SK-N-SH (cell line): ENCODE measurements at places on chromosomes 3 and 15.

DNA sequence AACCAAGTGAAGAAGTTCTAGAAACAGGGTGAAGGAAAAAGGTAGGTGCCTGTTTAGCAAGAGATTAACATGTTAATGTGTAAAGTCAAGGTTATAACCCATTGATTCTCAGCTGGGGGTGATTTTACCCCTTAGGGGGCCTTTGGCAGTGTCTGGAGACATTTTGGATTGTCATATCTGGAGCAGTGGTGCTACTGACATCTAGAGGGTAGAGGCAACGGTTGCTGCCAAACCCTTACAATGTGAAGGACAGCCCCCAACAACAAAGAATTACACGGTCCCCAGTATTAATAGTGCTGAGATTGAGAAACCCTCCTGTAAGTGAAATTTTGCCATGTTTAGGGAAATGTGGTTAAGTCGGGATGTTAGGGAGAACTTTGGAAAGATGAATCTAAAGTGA is 74.7 kb downstream of the CRYBG3 start:
- H3K4me1 ChIP-seq, result no peaks in the 10 kb centered on the region; the same call in 1 of the 2 replicates
- no peak overlapping the region for H3K27ac ChIP-seq
- no peak overlapping the region for H3K4me3 ChIP-seq

DNA sequence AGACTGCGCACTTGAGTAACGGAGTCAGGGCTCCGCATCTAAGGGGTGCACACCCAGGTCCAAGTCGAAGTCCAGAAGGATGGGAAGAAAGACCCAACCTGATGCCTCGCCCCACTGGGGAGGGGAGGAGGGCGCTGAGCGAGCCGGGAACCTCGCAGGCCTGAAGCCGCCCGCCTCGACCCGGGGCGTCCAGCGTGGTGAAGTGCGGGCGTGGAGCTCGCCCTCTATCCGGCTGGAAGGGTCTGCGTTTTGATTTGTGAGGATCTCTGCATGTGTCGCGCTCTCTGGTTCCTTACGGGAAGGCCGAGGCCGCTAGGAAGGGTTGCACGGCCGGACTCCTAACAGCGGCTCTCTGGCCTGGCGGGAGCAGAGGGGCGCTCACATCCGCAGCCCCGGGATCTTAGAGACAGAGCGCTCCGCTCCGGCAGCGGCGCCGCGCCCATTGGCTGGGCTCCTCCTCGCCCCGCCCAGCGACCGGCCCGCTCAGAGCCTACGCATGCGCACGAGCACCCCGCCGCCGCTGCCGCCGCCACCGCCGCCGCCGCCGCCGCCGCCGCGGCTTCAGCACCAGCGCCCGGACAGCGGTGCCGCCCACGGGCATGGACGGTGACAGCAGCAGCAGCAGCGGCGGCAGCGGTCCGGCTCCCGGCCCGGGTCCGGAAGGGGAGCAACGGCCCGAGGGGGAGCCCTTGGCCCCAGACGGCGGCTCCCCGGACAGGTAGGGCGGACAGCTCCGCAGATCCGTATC is at the start of gene DISP2:
Gene DISP2, plus strand, starts transcription at position 497 of the 748 bp plus-strand sequence. Its CDS starts 103 bp downstream, at position 600.
- DNase-seq, result peak; percentile 100
- no peaks in the 10 kb centered on the region for H3K4me1 ChIP-seq
- H3K27ac ChIP-seq, result no peak within 1 kb of the TSS
- H3K36me3 ChIP-seq, result no peaks in the 10 kb centered on the region

GRCh38 chr3:82586414-82586813 is 825.0 kb upstream of the GBE1 start:
- no peak for DNase-seq
- H3K27me3 ChIP-seq, result no peaks in the 10 kb centered on the region
- H3K4me1 ChIP-seq, result no peaks in the 10 kb centered on the region
- H3K36me3 ChIP-seq, result no peaks in the 10 kb centered on the region
- no peak overlapping the region for H3K27ac ChIP-seq

GRCh38 chr3:38746641-38747040 is 69.4 kb downstream of the SCN10A start:
- no peaks in the 10 kb centered on the region; the same call in 1 of the 2 replicates for H3K27me3 ChIP-seq
- no peak for DNase-seq
- no peak overlapping the region for H3K4me3 ChIP-seq
- no peaks in the 10 kb centered on the region for H3K4me1 ChIP-seq
- no peak overlapping the region for H3K27ac ChIP-seq
- no peaks in the 10 kb centered on the region for H3K36me3 ChIP-seq

- no peak for DNase-seq
- H3K36me3 ChIP-seq, result no peaks in the 10 kb centered on the region
- H3K27ac ChIP-seq, result no peak overlapping the region
- no peaks in the 10 kb centered on the region; the same call in 1 of the 2 replicates for H3K4me1 ChIP-seq
- H3K27me3 ChIP-seq, result no peaks in the 10 kb centered on the region
Measured at GRCh38 chr3:58484045-58484721, 7.7 kb upstream of the KCTD6 start.

- no peaks in the 10 kb centered on the region for H3K27me3 ChIP-seq
- H3K4me1 ChIP-seq, result peaks cover 2% of the 10 kb centered on the region; the same call in 1 of the 2 replicates
- H3K4me3 ChIP-seq, result no peak overlapping the region
- H3K27ac ChIP-seq, result no peak overlapping the region
- no peak for DNase-seq
Measured at GRCh38 chr15:48289628-48290027, 41.6 kb upstream of the DUT start.

GRCh38 chr3:151838574-151839312 is 24.8 kb downstream of the AADAC start:
- H3K27ac ChIP-seq, result peak overlapping the region; percentile 84
- no peaks in the 10 kb centered on the region for H3K27me3 ChIP-seq
- H3K36me3 ChIP-seq, result no peaks in the 10 kb centered on the region

DNA sequence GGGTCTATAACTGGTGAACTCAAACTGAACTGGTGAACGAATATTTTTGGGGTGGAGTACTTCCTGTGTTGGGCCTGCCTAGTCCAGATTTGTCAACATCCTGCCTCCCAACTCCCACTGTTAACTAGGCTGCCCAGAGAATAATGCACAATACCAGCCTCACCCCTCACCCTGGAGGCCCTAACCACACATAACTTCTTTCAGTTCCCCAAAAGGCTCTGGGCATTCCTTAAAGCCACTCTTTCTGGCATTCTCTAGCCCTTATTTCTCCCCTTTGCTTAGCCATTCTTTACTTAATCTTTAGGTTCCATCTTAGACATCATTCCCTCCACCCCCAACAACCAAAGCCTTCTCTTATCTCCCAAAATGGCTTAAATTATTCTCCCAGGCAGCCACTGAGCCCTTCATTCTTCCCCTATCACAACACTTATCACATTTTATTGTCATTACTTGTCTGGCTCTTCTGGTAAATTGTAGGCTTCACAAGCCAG is 9.1 kb upstream of the SEC11A start:
- peak overlapping the region; percentile 62 for H3K27ac ChIP-seq
- DNase-seq, result peak; percentile 51
- H3K27me3 ChIP-seq, result no peaks in the 10 kb centered on the region
- no peak overlapping the region for H3K4me3 ChIP-seq
- no peaks in the 10 kb centered on the region for H3K36me3 ChIP-seq

GRCh38 chr15:101111570-101112262 is 140.1 kb downstream of the CHSY1 start:
- H3K4me3 ChIP-seq, result no peak overlapping the region
- no peaks in the 10 kb centered on the region for H3K4me1 ChIP-seq
- H3K36me3 ChIP-seq, result no peaks in the 10 kb centered on the region
- H3K27ac ChIP-seq, result no peak overlapping the region
- no peak for DNase-seq

DNA sequence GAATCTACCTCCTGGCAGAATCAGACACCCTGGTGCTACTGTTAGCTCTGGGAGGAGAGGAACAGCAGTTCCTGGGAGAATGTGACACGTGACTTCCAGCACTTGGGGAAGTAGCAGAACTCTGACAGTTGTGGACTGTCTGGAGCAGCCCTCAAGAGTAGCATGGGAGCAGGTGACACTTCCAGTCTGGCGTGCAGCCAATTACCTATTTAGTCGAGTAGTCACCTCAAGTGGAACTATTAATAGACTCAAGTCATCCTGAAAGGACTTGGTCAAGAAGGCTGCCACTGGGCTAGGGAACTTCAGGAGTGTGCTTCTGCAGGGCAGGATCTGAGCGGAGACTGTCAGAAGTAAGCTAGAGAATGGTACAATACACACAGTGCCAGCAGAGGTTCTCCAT is 62.3 kb downstream of the MTHFS start:
- H3K27me3 ChIP-seq, result no peaks in the 10 kb centered on the region
- no peaks in the 10 kb centered on the region for H3K4me1 ChIP-seq
- no peak overlapping the region for H3K27ac ChIP-seq
- H3K4me3 ChIP-seq, result no peak overlapping the region

GRCh38 chr3:192920411-192920810 is 2.8 kb upstream of the MB21D2 start:
- peaks cover 7% of the 10 kb centered on the region for H3K4me1 ChIP-seq
- H3K36me3 ChIP-seq, result no peaks in the 10 kb centered on the region
- no peak overlapping the region for H3K4me3 ChIP-seq
- DNase-seq, result no peak
- H3K27me3 ChIP-seq, result no peaks in the 10 kb centered on the region

DNA sequence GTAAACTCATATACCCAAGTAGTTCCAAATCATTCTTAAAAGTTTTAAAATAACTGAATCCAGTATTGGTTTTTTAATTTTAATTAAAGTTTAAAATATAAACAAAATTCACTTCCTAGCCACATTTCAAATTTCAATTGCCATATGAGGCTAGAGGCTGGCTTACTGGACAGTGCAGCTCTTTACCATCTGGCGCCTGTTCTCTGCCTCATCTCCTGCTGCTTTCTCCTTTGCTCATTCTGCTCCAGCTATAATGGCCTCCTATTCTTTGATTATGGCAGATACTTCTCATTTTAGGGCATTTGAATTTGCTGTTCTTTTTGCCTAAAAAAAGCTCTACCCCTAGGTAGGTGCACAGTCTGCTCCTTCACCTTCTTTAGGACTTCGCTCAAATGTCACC is 19.1 kb downstream of the ARMC8 start:
- no peaks in the 10 kb centered on the region for H3K4me1 ChIP-seq
- no peak for DNase-seq
- no peak overlapping the region for H3K27ac ChIP-seq
- H3K4me3 ChIP-seq, result no peak overlapping the region
- peaks cover 16% of the 10 kb centered on the region for H3K36me3 ChIP-seq

DNA sequence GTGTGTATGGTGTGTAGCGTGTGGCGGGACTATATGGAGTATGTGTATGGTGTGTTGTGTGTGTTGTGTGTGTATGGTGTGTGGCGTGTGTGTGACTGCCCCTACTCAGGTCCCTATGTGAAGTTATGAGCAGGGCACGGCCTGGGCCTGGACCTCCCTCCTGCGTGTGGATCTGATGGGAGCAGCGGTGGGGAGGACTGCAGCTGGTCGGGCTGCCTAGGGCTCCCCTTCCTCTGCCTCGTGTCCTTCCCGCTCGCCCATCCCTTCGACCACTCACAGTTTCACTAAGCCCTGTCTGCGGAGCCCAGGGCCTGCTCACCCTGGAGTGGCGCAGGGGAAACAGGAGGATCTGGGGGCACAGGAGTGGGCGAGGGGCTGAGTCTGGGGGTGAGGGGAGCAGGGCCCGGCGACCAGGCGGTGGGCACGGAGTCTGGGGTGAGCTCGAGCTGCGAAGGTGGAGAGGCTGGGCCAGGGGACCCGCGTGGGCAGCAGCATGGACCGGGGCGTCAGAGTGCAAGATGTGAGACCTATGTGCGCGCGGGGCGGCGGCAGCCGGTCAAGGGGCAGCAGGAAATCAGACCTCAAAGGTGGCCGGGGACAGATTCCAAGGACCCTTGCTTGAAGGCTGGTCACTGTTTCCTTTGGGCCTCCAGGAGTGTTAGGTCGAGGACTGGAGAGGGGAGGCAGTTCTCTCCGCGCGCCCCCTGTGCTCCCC is 26.6 kb downstream of the GABRA5 start:
- DNase-seq, result no peak
- H3K27ac ChIP-seq, result no peak overlapping the region
- H3K4me3 ChIP-seq, result no peak overlapping the region
- H3K36me3 ChIP-seq, result no peaks in the 10 kb centered on the region
- peaks cover 5% of the 10 kb centered on the region for H3K4me1 ChIP-seq

- no peaks in the 10 kb centered on the region for H3K27me3 ChIP-seq
- H3K4me1 ChIP-seq, result peaks cover 19% of the 10 kb centered on the region
- no peak overlapping the region for H3K27ac ChIP-seq
- H3K36me3 ChIP-seq, result no peaks in the 10 kb centered on the region
- no peak for DNase-seq
Measured at GRCh38 chr3:45992133-45992729, 3.4 kb downstream of the FYCO1 start.

- H3K4me3 ChIP-seq, result no peak overlapping the region
- no peaks in the 10 kb centered on the region for H3K36me3 ChIP-seq
- H3K27ac ChIP-seq, result no peak overlapping the region
Measured at GRCh38 chr15:64542091-64542490, 81.7 kb downstream of the ZNF609 start.

- peak overlapping the region; percentile 36; the same call in 1 of the 2 replicates for H3K4me3 ChIP-seq
- DNase-seq, result peak; percentile 75
- H3K27me3 ChIP-seq, result no peaks in the 10 kb centered on the region
- H3K36me3 ChIP-seq, result no peaks in the 10 kb centered on the region
Measured at GRCh38 chr15:31489801-31490646, 163.4 kb downstream of the KLF13 start.

- H3K4me1 ChIP-seq, result no peaks in the 10 kb centered on the region
- H3K27ac ChIP-seq, result no peak overlapping the region
- DNase-seq, result no peak
- no peaks in the 10 kb centered on the region for H3K27me3 ChIP-seq
Measured at GRCh38 chr3:85162905-85163304, 204.1 kb downstream of the CADM2 start.

DNA sequence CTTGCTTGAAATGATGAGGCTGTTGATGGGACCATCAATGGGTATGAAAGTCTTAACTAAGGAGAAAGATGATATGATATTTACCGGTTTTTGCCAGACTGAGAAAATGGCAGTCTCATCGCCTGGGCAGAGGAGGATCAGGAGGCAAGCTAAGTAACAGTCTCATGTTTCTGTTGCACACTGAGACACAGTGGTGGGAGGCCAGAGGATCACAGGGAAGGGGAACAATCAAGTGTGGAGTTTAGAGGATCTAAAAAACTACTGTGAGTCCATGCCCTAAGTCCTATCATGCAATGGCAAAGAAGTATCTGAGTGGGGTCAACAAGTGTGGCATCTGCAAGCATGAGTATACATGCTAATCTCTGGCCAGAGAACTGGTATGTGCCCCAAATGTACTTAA is 62.2 kb downstream of the SUMF1 start:
- H3K36me3 ChIP-seq, result no peaks in the 10 kb centered on the region
- no peak overlapping the region for H3K4me3 ChIP-seq
- H3K4me1 ChIP-seq, result 0 out of 2 replicates have a peak, but pooled peaks cover 6% of the 10 kb centered on the region
- no peaks in the 10 kb centered on the region for H3K27me3 ChIP-seq
- no peak overlapping the region for H3K27ac ChIP-seq

DNA sequence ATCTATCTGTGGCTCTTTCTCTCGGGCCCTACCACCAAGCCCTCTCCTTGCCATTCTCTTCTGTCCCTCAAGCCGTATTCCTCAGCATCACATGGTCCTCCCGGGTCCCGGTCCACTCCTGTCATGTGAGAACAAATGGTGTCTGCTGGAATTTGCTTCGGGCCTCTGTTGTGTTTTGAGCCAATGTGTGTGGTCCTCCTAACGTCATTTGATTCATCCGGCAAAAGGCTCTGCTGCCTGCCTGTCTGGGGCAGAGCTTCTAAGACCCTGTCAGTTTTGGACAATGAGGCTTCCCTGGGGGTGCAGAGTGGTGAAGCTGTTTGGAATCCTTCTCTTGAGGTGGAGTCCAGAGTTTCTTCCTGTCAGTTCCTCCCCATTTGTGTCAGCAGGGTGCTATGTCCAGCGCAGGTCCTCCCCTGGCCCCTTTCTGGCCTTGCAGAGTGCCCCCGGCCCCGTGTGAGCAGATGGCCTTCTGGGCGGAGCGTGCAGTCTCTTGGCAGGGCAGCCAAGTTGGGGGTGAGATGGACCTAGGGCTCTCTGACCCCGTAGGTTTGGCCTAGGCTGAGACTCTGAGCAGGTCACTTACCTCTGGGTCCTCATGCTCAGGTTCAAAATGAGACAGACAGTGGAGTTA is 93.6 kb downstream of the APBA2 start:
- H3K36me3 ChIP-seq, result no peaks in the 10 kb centered on the region
- no peak overlapping the region for H3K4me3 ChIP-seq
- H3K4me1 ChIP-seq, result peaks cover 21% of the 10 kb centered on the region; the same call in 1 of the 2 replicates
